ENCODE measurements at places on chromosomes 3 and 15.

DNA sequence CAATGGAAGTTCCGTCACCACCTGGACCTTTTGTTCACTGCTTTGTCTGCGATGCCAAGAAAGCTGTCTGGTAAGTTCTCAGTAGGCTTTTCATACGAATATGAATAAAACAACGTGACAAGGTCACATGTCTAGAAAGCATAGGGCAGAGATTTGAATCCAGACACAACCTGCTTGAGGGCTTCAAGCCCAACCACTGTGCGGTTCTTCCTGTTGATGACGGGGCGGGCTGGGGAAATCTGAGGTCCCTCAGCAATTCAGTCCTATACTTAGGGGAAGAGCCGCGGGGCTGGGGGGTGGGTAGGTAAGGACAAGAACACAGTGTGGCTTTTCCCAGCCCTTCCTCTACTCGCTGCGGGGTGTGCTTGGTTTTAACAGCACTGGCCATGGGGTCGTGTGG lies 32.4 kb upstream of the SMAD3 start:
- DNase-seq: no peak

- DNase-seq: no peak
Observed at GRCh38 chr3:126132751-126133511, 47.5 kb downstream of the ALDH1L1 start.

- DNase-seq: no peak
Observed at GRCh38 chr3:59245859-59246501, 196.2 kb upstream of the CFAP20DC start.

- DNase-seq: no peak
Observed at GRCh38 chr15:60737217-60737616, 258.3 kb upstream of the ICE2 start.

Measured in GM12865 (cell line).